ENCODE measurements at places on chromosomes 6 and 20.

DNA sequence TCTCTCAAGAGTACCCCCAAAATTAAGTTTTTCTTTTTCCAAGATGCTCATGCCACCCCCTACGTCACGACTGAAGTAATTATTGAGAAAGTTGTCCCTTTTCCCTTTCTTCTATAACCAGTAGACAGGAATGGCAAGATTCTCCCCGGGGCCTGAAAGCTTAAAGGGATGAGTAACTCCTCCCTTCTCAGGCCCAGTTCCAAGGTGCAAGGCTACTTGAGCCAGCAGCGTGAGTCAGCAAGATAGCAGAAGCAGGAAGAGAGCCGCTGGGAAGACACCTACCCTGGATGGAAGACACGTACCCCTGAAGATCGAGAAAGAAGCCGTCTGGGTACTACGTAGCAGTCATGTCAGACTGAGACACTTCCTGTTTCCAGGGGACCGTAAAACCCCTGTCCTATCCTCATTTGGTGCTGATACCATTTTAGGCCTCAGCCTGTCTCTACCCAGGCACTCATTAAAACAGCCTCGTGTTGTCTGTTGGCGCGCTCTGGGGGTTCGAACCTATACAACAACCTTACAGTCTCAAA is 241.0 kb downstream of the ADGRG6 start:
- peak; percentile 26 for DNase-seq

DNA sequence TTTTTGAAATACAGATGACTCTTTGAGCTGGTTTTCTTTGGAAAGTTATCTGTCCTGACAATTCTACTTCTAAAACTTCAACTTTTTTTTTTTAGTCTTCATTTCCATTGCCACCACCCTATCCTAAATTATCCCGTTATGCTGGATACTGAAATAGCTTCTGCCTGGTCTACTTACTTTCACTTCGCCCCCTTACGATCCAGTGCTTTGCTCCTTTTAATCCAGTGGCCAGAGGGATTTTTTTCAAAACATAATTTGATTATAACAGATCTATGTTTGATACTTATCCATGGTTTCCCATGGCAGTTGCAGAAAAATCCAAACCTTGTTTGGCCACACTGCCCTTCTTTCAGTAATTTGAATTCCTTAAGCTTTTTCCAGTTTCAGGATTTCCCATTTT is 27.4 kb downstream of the ASXL1 start:
- no peak for DNase-seq

- no peak for DNase-seq
Measured at GRCh38 chr20:49982072-49982345, 771 bp upstream of the SNAI1 start.

GRCh38 chr6:13375360-13375878 is 47.1 kb upstream of the TBC1D7 start:
- DNase-seq, result no peak

DNA sequence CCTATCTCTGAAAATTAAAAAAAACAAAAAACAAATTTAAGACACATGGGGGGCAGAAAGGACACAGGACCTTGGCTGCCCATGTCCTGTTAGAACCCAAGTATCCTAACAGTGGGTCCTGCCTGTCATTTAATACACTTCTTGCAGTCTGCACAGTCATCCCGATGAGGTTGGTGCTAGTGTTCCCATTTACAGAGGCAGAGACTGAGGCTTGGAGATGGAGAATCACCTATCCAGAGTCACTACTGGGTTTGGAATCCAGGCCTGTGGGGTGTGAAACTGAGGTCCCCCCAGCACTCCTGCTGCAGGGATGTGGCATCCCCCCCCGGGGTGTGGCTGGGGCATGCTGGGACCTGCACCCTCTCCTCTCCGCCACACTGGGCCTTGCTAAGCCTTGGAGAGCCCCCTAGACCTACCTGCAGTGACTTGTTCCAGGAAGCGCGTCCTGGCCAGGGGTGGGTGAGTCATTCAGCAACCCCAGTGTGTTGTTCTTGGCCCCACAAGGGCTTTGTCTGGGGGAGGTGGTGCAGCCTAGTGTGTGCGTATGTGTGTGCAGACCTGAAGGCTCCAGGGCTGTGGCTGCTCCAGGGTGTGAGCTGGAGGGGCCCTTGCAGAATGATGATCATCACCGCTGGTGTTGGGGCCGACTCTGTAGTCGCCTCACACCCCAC is 49.7 kb downstream of the BCAS4 start:
- DNase-seq, result peak; percentile 36

- no peak for DNase-seq
Measured at GRCh38 chr6:129623008-129623732, 86.8 kb downstream of the ARHGAP18 start.

DNA sequence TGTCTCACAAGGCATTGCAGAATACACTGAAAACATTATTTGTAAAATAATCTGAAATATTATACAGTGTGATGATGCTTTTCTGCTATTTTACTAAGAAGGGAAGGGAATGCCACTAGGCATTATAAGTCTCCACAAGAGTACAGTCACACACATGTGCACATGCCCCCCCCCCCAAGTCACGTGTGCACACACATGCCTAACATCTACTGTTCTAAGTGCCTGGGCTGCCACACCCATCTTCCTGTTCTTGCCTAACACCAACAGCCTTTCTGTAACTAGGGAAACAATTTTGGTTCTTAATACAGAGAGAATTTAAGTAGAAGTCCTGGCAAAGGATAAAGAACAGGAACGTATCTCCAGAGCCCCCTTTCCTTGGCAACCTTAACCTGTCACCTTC is 58.2 kb upstream of the BCLAF1 start:
- peak; percentile 13 for DNase-seq

All from LHCN-M2 (cell line).